Nasal cavity respiratory epithelium epithelial cell of viscerocranial mucosa (primary cell): ENCODE measurements at places on chromosomes 3 and 15. TPM values are rescaled to one million over a fixed set of nuclear protein-coding genes. Genes with fewer than 3 reads are reported as not detected.

The OIP5 gene
- total RNA-seq = 0.28 and 0.34 TPM in 2 replicates

The FAM3D gene
- 1.4 and 8.5 TPM in 2 replicates for total RNA-seq

The KNG1 gene
- not detected in 2 replicates for total RNA-seq

The SENP8 gene
- total RNA-seq = 2.4 and 2.7 TPM in 2 replicates

The GNB4 gene
- 19.9 and 20.8 TPM in 2 replicates for total RNA-seq

The TMEM212 gene
- total RNA-seq = not detected in 2 replicates

The UROC1 gene
- not detected in 2 replicates for total RNA-seq

The ITPKA gene
- total RNA-seq = 1.00 and 1.7 TPM in 2 replicates

The RAB6B gene
- under 0.01 and 0.64 TPM in 2 replicates for total RNA-seq

The PHLDB2 gene
- total RNA-seq = 110 and 124 TPM in 2 replicates

The TRPM1 gene
- total RNA-seq = under 0.01 and 0.68 TPM in 2 replicates

The GPR62 gene
- total RNA-seq = under 0.01 TPM in 1 of 2 replicates, not detected in the other

The FANCD2OS gene
- total RNA-seq = not detected in 2 replicates
